Stimulated activated CD4-positive, alpha-beta T cell treated with anti-CD3 and anti-CD28 coated beads, TNF-alpha, amount 100 ng/mL, for 48 hours (primary cell): ENCODE measurements at places on chromosomes 16 and 17.

GRCh38 chr16:11692651-11693050 is 24.4 kb downstream of the SNN start:
- no peak for DNase-seq

GRCh38 chr16:86367291-86368072 is 142.8 kb upstream of the FOXF1 start:
- no peak for DNase-seq

DNA sequence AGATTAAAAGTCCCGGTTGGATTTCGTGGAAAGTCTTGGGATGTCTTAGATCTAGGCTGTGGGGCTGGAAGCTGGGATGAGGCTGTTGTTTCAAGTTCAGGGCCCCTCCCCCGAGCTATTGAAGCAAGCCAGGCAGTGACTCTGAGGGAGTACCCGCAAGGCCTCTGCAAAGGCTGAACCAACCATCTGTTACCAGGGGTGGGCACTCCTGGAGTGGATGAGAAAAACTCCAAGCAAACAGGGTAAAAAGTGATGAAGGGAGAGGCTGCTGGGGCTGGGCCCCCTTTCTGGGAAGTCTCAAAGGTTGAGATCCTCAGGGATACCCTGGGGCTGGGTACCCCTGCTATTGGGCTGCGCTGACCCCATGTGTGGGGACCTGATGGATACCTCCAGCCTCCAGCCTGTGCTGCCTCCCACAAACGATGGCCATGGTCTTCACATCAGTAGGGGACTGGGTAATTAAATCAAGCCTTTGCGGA is 82.4 kb upstream of the KIFC3 start:
- no peak for DNase-seq

- no peak for DNase-seq
These were observed 763 bp upstream of the TOM1L1 start for GRCh38 chr17:54899721-54900456.

- DNase-seq: no peak
These were observed 2.0 kb downstream of the GAS7 start for GRCh38 chr17:10196384-10196895.

DNA sequence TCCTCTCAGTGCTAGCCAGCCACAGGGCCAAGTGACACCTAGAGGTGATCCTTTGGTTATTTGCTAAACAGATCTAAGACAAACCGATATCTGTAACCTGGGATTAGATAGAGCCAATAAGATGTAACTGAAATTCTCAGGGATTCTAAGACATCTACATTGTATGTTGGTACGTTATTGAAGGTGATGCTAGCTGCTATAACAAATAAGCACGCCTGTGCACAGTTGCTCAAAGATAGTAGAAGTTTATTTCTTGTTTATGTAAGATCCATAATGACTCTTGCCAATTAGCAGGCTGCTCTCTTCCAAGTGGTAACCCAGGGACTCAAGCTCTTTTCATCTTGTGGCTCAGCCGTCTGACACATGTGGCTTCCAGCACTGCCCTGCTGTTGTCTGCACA is 370.3 kb downstream of the WWOX start:
- DNase-seq: no peak

GRCh38 chr17:17108451-17109049 is 66.3 kb downstream of the MPRIP start:
- no peak for DNase-seq

- DNase-seq: no peak
These were observed 7.3 kb upstream of the CMTM3 start for GRCh38 chr16:66596986-66597848.

- DNase-seq: no peak
These were observed 83.3 kb downstream of the TBC1D16 start for GRCh38 chr17:79952265-79952877.

GRCh38 chr16:17459903-17460521 is 10.7 kb downstream of the XYLT1 start:
- no peak for DNase-seq
